ENCODE measurements at places on chromosomes 5 and 9.

GRCh38 chr9:91694081-91694870, 255.8 kb downstream of the ROR2 start:
- no peak for DNase-seq

- DNase-seq = no peak
Observed at GRCh38 chr5:40577718-40578117, 102.0 kb upstream of the PTGER4 start.

DNA sequence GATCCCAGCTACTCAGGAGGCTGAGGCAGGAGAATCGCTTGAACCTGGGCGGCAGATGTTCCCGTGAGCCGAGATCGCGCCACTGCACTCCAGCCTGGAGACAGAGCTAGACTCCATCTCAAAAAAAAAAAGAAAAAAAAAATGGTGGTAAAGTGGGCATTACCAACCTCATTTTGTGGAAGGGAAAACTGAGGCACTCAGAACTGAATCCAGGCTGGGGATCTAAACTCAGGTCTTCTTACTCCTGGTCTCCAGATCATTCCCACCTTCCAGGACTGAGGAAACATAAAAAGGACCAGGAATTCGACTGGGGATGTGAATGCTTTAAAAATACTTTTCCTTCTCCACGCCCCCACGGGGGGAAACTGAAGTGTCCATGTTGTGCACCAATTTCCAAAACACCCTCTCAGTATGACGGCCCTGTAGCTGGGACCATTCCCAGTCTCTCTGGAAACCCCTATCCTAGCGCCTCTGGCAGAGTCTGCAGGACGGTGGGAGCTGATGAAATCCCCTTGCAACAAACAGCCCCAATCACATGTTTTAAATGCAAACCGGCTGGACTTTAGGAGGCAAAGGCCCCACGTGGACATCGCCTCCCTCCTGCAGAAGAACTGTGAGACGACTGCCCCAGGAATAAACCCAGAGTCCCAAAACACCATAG, 8.9 kb upstream of the AKNA start:
- DNase-seq = no peak

GRCh38 chr9:105850852-105851500, 156.6 kb downstream of the TMEM38B start:
- DNase-seq = no peak

DNA sequence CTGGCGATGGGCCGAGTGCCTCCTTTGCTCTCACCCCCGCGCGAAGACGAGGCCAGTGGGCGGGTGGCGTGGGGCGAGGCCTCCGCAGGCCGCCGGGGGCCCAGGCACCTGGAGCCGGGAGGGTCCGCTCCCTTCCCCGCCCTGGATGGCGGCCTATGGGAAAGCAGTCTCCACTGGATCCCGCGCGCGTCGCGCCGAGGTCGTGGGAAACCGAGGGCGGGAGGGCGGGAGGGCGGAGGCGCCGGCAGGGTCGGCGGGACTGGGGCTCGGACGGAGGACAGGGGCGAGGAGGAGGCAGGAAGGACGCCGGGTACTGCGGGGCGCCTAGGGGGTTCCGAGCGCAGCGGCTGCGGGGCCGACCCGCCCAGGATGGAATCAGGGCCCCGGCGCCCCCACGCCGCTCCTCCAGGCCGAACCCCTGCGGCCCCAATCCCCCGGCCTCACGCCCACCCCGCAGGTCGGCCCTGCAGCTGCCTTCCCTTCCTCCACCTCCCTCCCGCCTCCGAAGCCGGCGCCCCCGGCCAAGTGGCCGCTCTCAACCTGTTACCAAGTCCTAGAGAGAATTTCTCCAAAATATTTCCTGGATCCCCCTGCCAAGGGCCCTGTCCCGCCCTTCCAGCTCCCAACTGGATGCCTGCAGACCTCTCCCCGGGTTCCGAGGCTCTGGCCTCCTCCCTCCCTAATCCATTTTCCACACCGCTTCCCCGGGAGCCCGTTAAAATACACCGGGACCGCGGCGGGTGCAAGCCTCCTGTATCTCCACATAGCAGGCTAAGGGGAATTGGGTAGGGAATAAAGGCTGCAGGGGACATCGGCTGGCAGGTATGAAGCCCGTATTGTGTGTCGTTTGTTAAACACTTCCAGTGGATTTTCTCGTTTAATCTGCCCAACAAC, 146.3 kb downstream of the ERCC6L2 start:
- DNase-seq = no peak

DNA sequence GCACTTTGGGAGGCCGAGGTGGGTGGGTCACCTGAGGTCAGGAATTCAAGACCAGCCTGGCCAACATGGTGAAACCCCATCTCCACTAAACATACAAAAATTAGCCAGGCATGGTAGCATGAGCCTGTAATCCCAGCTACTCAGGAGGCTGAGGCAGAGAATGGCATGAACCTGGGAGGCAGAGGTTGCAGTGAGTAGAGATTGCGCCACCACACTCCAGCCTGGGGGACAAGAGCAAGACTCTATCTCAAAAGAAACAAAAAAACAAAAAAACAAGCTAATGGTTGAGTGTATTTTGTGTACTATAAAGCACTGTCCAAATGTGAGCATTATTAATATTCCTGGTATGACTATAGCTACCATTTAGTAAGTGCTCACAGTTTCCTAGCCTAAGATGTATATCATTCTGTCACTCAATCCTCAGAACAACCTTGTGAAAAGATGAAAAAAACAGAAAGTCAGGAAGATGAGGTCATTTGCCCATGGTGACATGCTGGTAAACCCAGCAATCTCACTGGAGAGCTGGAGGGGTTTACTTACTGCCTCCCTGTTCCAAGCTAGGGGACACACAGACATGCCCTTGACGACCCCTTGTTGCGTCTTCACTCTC, 27.7 kb downstream of the ARHGEF37 start:
- no peak for DNase-seq

DNA sequence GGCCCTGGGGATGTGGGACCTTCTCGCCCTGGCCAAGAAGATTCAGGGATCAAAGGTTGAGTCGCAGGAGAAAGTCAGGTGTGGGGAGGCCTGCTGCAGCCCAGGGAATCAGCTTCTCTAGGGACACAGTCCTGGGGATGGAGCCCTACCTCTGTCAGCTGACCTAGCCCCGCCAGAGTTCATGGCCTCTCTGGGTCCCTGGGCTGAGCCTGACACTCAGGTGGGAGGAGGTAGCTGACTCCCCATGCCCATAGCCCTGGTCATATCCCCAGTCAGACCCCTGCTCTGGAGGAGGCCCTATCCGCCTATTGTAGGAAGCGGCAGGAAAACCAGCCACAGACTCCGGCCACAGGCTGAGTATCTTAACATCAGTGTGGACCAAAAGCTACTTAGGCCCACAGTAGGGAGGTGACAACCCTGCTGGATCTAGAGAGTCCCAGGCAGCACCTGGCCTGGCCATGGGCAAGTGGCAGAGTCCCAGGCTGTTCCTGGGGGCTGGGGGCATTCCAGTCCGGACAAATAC, 15.0 kb upstream of the MRNIP start:
- no peak for DNase-seq

DNA sequence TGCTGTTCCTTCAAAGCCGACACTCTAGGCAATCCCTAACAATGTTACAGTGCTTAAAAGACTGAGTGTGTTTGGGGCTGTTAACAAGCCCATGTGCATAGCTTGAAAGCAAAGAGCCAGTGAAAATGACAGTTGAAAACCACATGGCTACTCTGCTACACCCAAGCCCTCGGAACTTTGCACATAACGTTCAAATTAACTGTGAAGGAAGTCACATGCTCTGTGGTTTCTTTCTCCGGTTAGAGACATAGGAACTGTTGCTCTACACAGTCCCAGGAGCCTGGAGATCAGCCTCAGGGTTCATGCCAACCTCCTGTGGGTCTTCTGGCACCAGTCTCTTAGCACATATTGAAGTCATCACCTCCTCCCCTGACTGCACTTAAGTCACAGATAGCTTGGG, 51.1 kb downstream of the C9orf152 start:
- peak; percentile 59 for DNase-seq

- DNase-seq = peak; percentile 66
Observed at GRCh38 chr5:131640043-131640856, 5.2 kb upstream of the RAPGEF6 start.

DNA sequence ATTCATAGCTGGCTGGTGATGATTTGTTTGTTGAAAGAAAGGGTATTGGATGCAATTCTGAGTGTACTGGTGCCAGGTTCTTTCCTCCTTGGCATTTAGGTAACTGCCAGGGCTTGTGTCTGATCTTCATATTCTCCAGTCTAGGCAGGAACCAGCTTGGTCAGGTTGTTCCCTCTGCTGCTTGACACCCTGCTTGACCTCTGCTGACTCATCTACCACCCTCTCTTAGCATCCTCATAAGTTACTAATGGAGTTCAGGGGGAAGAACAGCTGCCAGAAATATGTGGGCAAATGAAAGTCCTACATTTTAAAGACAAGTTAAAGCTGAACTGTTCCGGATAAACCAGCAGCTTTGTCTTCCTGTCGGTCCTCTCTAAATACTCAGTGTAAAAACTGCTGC, 116.1 kb upstream of the TNC start:
- no peak for DNase-seq

GRCh38 chr5:157575381-157576020, at the start of gene ADAM19:
ADAM19 (minus strand) TSS chr5:157575775; CDS start chr5:157575696, 79 bp downstream.
- DNase-seq = peak; percentile 48

DNA sequence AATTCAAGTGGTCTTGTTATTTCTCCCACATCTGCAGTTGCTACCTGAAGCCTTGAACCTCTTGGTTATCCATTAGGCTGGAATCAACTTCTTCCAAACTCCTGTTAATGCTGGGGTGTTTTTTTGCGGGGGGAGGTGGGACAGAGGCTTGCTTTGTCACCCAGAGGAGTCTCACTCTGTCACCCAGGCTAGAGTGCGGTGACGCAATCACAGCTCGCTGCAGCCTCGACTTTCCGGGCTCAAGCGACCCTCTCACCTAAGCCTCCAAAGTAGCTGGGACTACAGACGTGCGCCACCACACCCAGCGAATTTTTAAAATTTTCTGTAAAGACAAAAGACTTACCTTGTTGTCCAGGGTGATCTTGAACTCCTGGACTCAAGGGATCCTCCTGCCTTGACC, 4.4 kb downstream of the SCGB3A1 start:
- DNase-seq = no peak

- DNase-seq = no peak
Observed at GRCh38 chr9:83432104-83432627, 106.0 kb downstream of the FRMD3 start.

- no peak for DNase-seq
Observed at GRCh38 chr9:131809941-131810344, 70.1 kb upstream of the RAPGEF1 start.

DNA sequence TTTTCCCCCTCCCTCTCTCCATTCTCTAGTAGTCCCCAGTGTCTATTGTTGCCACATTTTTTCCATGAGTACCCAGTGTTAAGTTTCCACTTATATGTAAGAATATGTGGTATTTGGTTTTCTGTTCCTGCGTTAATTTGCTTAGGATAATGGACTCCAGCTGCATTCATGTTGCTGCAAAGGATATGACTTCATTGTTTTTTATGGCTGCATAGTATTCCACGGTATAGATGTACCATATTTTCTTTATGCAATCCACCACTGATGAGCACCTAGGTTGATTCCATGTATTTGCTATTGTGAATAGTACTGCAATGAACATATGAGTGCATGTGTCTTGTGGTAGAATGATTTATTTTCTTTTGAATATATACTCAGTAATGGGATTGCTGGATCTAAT, 77.4 kb upstream of the MEGF10 start:
- DNase-seq = no peak

- no peak for DNase-seq
Observed at GRCh38 chr9:95447660-95448420, 68.9 kb downstream of the PTCH1 start.

DNA sequence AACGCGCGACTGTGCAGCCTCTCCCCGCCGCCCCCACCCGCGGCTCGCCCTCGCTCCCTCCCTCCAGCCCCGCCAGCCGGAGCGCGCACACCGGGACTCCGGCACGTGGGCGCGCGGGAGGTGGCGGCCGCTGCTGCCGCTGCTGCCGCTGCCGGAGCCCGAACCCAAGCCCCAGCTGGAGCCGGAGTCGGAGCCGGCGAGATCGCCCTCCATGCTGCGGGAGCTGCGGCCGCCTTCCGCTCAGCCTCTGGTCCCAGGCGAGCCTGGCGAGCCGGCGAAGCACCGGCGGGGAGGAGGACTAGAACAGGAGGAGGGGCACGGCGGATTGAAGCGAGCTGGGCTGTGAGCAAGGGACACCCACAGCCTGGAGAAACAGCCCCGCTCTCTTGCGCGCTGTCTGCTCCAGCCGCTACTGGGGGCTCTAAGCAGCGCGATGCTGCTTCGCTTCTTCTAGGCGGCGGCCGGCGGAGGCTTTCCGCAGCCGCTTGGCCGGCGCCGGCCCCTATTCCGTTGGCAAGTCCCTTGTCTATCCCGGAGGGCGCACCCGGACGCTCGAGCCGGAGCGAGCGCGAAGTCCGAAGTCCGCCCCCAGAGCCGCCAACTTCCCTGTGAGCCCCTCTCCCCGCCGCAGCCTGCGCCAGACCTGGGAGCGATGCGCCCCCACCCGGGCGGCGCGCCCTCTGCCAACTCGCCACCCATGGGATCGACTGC, 598.7 kb upstream of the SGCD start:
- DNase-seq = no peak

- DNase-seq = no peak
Observed at GRCh38 chr5:140827704-140828361, at the start of gene PCDHA6. PCDHA6 (plus strand) TSS chr5:140827960; CDS start chr5:140828092, 132 bp downstream.

GRCh38 chr5:87120518-87121303, 147.0 kb upstream of the RASA1 start:
- DNase-seq = peak; percentile 46

DNA sequence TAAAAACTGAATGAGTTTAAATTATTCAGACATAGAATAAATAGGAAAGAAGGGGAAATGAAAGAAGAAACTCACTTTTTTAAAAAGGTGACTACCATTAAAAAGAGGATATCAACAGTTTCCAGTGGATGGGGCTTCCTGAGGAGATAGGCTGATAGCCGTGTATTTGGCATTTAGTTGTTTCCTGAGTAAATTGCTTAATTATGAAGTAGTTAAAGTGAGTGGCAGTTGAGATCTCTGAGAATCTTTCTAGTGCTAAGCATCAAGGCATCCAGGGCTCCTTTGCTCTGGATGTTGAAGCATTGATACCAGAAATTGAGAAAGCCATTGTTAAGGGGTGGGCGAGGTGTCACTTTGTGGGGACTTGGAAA, 2.7 kb downstream of the TNFAIP8 start:
- DNase-seq = no peak

DNA sequence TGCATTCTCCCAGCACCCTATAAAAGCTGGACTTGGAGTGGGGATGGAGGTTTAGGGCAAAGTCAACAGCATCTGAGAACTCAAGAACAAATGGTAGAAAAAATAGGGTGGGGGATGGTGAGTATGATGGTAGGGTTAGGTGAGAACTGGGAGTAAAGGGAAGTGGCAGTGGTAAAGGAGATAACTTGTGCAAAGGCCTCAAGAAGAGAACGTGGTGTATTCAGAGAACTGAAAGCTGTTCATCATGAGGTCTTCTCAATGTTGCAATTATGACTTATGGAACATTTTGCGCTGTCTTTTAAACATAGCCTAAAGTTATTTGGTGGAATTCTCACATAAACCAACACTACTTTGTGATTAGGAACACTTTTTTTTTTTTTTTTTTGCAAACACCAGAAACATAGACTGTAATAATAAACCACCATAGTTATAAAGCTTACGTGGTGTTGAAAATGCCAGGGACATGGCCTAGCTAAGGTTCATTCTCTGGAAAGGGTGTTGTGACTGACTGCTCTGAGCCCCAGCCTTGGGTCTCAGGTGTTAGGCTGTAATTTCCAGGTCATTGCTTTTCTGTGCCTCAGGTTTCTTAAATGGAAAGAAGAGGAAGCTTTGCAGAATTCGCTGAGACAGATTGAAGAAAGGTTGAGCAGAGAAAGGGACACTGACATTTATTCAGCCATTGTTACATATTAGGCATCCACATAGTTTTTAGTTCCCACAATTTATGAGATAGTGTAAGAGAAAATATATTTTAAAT, 19.2 kb upstream of the TXNDC8 start:
- no peak for DNase-seq

Measured in CD4-positive, alpha-beta T cell treated with Interleukin-4 for 1 hour (primary cell).